ENCODE measurements at places on chromosomes 1 and 21.

GRCh38 chr1:109901524-109902145 lies 9.0 kb upstream of the CSF1 start:
- no peak for DNase-seq

DNA sequence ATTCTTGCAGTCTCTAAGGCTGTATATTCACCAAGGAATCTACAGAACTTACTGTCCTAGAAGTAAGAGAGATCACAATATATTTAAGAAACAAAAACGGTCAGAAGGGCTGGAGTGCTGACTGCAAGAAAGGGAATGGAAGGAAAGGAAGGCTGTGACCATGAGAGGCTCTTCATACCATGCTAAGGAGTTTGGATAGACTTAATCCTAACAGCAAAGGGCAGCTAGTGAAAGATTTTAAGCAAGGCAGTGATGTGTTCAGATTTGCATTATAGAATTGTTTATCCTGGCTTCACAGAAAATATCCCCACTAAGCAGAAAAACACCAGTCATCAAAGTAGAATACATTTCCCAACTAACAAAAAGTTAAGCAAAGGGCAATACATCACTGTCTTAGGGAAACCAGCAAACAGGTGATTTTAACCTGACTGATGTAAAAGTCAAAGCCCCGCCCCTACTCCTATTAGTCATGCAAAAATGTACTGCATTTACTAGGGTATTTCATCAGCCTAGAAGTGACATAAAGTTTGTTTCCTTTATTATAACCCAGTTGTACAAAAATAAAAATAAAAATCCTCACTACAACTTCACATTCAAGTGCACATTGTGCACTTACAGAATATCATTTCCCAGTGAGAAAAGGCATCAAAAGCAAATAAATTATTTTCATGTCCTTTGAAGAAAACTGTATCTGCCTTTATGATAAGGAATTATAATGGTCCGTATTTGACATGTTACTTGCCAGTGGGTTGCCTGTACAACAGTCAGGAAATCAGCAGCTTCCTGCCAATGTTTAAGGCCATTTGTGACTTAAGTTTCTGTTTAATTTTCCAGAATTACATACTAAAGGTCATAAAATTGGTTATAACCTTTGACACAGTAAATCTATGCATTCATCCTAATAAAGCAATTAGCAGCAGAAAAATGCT lies 17.2 kb downstream of the JAK1 start:
- peak; percentile 59 for DNase-seq

DNA sequence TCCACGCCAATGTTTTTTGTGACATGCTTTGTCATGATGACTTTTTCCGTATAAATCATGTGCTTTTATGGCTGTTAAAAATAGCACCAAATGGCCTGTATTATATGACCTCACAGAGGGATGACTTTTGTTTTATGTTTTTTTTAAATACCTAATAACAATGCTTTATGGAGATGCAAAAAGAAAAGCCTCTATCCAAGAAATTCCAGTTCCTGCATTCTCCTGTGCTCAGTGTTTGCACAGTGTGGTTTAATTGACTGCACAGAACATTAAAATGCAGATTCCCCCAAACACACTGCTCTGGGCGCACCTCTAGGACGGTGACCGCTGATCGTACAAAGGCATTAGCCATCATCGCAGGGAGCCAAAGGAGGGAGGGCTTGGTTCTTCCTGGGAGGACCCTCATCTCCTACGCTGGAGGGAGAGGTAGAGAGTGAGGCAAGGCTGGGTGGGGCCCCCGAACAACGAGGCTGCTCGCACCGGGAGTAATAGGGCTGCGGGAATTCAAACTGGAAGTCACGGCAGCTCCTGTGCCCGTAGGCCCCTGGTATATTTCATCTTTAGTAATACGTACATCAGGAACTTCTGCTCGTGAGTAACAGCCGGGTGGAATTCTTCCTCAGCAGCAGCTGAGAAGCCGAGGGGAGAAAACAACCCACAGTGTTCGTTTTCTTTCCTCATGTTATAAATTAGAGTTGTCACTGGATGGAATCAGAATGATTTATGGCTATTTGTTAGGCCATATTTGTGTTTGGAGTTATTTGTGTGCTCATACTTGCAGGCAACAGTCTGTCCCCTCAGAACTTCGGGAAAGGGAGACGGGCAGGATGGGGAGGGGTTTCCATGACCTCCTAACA lies 465.6 kb downstream of the CAMTA1 start:
- DNase-seq, result no peak

- DNase-seq, result no peak
Observed at GRCh38 chr1:191101960-191102359, 624.3 kb upstream of the BRINP3 start.

DNA sequence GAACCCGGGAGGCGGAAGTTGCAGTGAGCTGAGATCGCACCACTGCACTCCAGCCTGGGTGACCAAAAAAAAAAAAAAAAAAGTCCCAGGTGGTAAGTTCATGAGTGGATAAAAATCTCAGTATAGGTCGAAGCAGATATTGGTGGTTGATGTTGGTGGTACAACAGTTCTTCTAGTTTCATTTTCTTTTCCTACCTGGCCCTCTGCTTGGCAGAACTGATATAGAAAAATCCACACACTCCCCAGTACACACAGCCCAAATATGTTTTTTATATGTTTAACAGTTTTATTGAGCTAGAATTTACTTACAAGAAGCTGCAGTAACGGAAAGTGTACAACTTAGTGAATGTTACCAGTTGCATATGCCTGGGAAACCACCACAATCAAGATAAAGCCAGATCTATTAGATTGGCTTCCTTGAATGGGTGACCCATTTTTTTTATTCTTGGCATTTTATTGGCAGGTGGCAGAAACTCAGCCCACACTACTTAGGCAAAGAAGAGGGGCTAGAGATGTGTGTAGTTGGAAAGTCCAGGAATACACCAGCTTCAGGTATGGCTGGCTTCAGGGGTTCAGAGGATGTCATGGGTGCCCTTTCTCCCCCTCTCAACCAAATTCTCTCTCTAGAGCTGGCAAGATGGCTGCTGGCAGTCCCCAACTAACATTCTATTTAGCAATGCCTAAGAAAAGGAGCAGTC lies 118.3 kb upstream of the SLC25A33 start:
- no peak for DNase-seq

DNA sequence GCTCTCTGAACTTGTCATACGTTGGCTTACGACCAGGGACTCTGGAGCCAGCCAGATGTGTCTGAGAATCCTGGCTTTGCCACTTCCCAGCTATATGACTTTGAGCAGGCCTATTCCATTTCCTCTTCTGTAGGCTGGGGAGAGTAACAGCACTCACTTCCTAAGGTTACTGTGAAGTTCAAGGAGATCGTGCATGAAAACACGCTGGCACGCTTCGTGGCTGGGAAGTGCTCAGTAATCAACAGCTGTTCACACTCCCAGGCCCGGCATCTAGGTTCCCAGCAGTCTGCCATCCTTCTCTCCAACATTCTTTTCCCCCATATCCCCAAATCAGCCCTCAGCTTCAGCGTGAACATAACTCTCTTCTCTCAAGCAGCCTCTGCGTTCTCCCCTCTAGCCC lies 2.0 kb downstream of the ASCL5 start:
- no peak for DNase-seq

GRCh38 chr21:42515708-42516502 lies 2.3 kb downstream of the SLC37A1 start:
- no peak for DNase-seq

GRCh38 chr1:237972186-237972585 lies 81.5 kb upstream of the ZP4 start:
- no peak for DNase-seq

GRCh38 chr1:183087001-183087400 lies 63.8 kb downstream of the LAMC1 start:
- no peak for DNase-seq

DNA sequence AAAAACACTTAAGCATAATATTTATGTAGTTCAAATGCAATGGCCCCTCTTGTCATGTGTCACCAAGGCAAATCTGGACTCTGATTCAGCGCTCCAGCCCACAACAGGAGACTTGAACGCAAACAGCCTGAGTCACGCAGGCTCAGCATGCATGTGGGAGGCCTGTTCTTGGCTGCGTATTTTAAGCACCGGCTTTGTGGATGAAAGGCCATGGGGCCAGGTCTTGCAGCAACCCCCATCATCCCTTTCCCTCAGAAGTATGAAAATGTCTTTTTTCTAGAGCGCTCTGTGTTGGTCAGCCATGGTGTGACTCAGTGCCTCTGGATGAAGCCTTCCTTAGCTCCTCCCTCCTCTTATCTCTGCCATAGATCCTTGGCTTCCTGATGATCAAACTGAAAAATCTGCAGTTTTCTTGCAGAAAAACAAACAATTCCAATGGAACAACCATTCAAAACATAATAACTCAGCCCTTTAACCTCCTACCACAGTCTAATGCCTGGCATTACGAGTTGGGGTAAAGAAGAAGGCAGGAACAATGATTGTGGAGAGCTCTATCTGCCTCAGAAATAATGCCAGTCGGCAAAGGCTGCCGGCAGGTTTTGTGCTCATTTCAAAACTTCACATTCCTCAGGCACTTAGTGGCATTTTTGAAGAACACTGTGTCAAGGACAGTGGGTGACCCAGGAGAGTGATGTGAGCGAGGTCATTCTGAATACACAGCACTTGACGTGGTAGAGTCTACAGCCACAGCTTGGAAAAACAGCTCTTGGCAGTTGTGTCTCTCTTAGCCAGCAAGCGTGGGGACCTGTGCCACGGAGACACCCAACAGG lies 167.5 kb downstream of the CLIC6 start:
- DNase-seq, result peak; percentile 61

DNA sequence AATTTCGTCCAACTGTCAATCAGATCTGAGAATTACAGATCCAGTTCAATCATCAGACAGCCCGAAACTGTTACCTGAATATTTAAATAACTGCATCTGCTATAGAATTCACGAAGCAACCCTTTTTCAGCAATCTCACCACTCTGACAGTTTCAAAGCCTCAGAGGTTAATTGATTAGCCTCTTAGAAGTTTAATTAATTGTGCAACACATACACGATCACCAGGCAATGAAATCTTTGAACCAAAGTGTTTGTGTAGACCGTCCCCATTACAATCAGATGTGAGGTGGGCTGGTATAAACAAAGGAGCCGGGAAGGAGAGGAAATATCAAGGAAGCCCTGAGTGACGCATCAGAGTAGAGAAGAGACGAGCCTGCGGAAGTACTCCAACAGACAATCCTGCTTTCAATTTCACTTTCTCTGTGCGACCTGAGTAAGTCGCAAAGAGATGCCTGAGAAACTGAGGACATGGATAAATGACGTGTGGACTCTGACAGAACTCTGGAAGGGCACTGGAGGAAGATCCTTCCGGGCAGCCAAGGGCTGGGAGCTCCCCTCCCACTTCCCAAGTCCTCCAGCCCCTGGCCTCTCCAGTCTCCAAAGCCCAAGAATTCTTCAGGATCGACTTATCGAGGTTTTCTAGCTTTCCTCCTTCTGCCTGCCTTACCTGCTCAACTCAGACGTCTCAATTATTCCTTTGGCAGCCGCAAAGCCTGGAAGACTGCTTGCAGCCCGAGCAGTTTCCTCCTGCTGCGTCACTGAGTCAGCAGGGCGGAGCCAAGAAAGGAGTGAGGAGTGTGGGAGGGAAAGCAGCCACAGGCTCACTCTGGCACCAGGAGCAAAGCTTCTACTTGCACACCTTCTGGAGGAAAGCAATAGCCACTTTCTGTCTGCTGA lies at the start of gene RNASEL:
RNASEL (minus strand) TSS at position 757 of the 897 bp plus-strand sequence. CDS start 2,450 bp downstream, outside the sequence.
- DNase-seq, result peak; percentile 63

- no peak for DNase-seq
Observed at GRCh38 chr1:246404078-246404477, 103.0 kb downstream of the SMYD3 start.

- DNase-seq, result no peak
Observed at GRCh38 chr1:22344851-22345560, 106.6 kb upstream of the ZBTB40 start.

GRCh38 chr1:170424346-170424745 lies 107.6 kb upstream of the GORAB start:
- no peak for DNase-seq

- no peak for DNase-seq
Observed at GRCh38 chr1:157056269-157056668, 10.7 kb upstream of the ARHGEF11 start.

DNA sequence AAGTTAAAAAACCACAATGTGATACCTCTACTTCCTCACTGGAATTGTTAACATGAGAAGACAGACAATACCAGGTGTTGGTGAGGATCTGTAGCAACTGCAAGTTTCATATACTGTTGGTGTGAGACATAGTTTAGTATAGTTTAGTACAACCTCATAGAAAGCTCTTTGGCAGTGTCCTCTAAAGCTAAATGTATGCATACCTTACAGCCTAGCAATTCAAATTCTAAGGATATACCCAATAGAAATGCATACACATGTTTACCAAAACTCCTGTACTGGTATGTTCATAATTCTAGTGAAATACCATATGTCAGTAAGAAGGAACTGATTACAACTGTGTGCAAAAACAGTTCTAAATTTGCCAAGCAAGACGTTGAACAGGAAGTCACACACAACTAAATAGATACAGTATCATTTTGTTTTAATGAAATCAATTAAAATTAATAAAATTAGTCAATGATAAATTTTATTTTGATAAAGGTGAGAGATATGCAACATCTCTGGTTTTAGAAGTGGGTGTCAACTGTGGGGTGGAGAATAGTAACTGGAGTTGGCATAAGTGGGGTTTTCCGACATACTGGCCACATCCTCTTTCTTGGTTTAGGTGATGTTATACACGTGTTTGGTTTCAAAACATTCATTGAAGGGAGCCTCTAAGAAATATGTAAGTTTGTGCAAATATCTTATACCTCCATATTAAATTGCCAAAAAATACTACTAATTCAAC lies 450.7 kb downstream of the PTPRC start:
- peak; percentile 39 for DNase-seq

- no peak for DNase-seq
Observed at GRCh38 chr1:30732277-30732996, 9.1 kb upstream of the MATN1 start.

GRCh38 chr1:21517660-21518480 lies 8.6 kb downstream of the ALPL start:
- DNase-seq, result no peak

DNA sequence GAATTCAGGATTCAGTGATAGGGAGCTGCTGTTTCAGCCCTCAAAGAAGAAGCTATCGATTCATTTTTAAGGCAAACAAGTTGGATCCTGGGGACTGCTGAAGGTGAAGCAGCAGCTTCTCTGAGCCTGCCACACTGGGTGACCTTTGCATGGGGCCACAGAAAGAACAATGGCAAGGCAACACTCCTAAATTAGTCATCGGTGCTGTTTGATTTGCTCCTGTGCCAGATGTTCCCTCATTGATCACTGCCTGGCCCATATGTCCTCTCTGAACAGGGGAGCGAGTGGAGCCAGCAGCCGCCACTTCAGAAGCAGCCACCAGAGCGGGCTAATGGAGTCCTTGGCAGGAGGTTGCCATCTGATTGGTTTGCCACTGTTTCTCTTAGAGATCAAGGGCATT lies 391.5 kb downstream of the NTNG1 start:
- DNase-seq, result no peak

GRCh38 chr1:112904071-112904830 lies 51.7 kb downstream of the SLC16A1 start:
- DNase-seq, result peak; percentile 77

- peak; percentile 67 for DNase-seq
Observed at GRCh38 chr1:54121482-54122134, 31.2 kb downstream of the CDCP2 start.

- DNase-seq, result no peak
Observed at GRCh38 chr1:18015719-18016118, 91.9 kb upstream of the IGSF21 start.

All from stimulated activated CD4-positive, alpha-beta T cell treated with anti-CD3 and anti-CD28 coated beads, Interleukin-4, amount 100 ng/mL, for 24 hours (primary cell).